Activated T-cell treated with anti-CD3 and anti-CD28 coated beads, Interleukin-2, amount 50 U/mL, for 72 hours (primary cell): ENCODE measurements at places on chromosomes 2 and 18.

- no peak for DNase-seq
Observed at GRCh38 chr2:202486351-202486750, 110.2 kb downstream of the BMPR2 start.

DNA sequence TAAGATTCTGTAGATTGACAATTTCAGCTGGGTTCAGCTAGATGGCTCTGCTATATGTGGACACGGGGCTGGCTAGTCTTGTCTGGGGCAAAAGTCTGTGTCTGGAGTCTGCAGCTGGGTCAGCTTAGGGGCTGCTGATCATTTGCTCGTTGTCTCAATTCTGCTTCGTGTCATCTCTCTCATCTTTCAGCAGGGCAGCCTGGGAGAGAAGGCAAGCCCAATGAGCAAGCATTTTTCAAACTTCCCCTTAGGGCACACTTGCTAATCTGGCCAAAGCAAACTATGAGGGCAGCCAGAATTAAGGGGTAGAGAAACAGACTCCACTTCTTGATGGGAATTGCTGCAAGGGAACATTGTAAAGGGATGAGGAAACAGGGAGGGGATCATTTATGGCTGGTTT, 462.6 kb downstream of the SLC4A3 start:
- no peak for DNase-seq

- DNase-seq: no peak
Observed at GRCh38 chr18:51692612-51693011, 495.1 kb upstream of the MEX3C start.

DNA sequence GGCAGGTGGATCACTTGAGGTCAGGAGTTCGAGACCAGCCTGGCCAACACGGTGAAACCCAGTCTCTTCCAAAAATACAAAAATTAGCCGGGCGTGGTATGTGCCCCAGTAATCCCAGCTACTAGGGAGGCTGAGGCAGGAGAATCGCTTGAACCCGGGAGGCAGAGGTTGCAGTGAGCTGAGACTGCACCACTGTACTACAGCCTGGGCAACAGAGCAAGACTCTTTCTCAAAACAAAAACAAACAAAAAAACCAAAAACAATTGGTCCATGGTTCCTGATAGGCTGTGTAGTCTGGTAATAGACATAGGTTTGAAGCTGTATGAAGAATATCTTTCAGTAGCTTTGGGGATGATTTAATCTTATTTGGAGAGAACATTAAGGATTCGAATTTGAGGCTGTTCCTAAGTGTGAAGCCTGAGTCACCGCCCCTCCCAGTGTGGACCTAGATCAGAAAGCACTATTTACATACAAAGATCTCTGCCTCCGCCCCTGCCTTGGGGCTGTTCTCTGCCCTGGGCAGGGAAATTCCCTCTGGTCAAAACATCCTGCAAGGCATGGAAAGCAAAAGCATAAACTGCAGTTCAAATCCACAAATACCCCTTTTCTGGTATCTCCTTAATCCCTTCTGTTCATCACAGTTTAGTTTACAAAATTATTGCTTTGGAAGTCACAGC, 52.8 kb upstream of the PMAIP1 start:
- DNase-seq: peak; percentile 49

DNA sequence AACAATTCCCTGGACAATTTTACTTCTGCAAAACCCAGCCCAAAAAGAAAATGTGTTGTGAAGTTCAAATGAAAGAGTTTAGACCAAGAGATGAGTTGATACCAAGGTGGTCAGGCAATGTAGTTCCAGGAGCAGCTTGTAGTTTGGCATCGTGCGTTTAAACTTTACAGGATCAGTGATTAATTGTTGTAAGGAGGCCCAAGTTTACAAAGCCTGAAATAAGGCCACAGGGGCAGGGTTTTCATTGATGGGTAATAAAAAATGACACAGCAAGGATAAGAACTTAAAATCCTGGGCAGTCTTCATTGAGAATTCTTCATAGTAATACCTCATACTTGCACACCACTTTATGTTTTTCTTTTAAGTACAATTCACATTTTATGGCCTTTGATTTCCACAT, 463.9 kb upstream of the HNRNPA3 start:
- DNase-seq: no peak
